Adipose tissue (tissue), 3 donors: ENCODE measurements at places on chromosomes 13 and 19. TPM values are rescaled to one million over a fixed set of nuclear protein-coding genes. Genes with fewer than 3 reads are reported as not detected.

Gene KLK4
- not detected for polyA plus RNA-seq

Gene PLPPR3
- polyA plus RNA-seq: not detected

Gene ZNF625
- 0.72 TPM for polyA plus RNA-seq

Gene SIGLEC8
- polyA plus RNA-seq: not detected

Gene C3
- 581 TPM for polyA plus RNA-seq

Gene LGALS14
- polyA plus RNA-seq: not detected

Gene ZNF888
- polyA plus RNA-seq: 2.8 TPM

Gene NALCN
- polyA plus RNA-seq: 0.97 TPM

Gene VAV1
- 1.2 TPM for polyA plus RNA-seq

Gene ZNF665
- polyA plus RNA-seq: 3.5 TPM

Gene IL27RA
- polyA plus RNA-seq: 2.7 TPM

Gene MARCHF2
- 58.4 TPM for polyA plus RNA-seq

Gene TMEM150B
- 2.4 TPM for polyA plus RNA-seq

Gene CATSPERD
- polyA plus RNA-seq: not detected

Gene KLK15
- not detected for polyA plus RNA-seq

Gene FUT3
- 0.11 TPM for polyA plus RNA-seq

Gene ZNF578
- polyA plus RNA-seq: 1.0 TPM

Gene SIX5
- polyA plus RNA-seq: 33.3 TPM

Gene PLIN3
- polyA plus RNA-seq: 22.0 TPM

Gene NXNL1
- polyA plus RNA-seq: 0.07 TPM

Gene KLK12
- 0.55 TPM for polyA plus RNA-seq

Gene RFPL4A
- polyA plus RNA-seq: not detected

Gene ZNF229
- 1.3 TPM for polyA plus RNA-seq

Gene NFKBIB
- 38.2 TPM for polyA plus RNA-seq

Gene HSD17B14
- polyA plus RNA-seq: 4.6 TPM

Gene EBI3
- 3.0 TPM for polyA plus RNA-seq

Gene TLE6
- 0.77 TPM for polyA plus RNA-seq

Gene PSG4
- not detected for polyA plus RNA-seq

Gene TUBA3C
- not detected for polyA plus RNA-seq

Gene IZUMO2
- polyA plus RNA-seq: not detected

Gene IGFL3
- not detected for polyA plus RNA-seq

Gene ZFP14
- polyA plus RNA-seq: 0.61 TPM

Gene HNRNPA1L2
- polyA plus RNA-seq: 3.2 TPM

Gene SOX21
- not detected for polyA plus RNA-seq

Gene FUT1
- polyA plus RNA-seq: 4.8 TPM

Gene ZNF626
- polyA plus RNA-seq: 3.7 TPM

Gene PSG7
- not detected for polyA plus RNA-seq

Gene CACNG8
- 0.04 TPM for polyA plus RNA-seq

Gene ZNF600
- polyA plus RNA-seq: 7.4 TPM

Gene GIPR
- 20.2 TPM for polyA plus RNA-seq

Gene ZNF69
- polyA plus RNA-seq: 3.9 TPM

Gene ENOX1
- polyA plus RNA-seq: 2.4 TPM

Gene WBP4
- 10.8 TPM for polyA plus RNA-seq

Gene IFNL1
- not detected for polyA plus RNA-seq
